ENCODE measurements at places on chromosomes 2 and 18.

DNA sequence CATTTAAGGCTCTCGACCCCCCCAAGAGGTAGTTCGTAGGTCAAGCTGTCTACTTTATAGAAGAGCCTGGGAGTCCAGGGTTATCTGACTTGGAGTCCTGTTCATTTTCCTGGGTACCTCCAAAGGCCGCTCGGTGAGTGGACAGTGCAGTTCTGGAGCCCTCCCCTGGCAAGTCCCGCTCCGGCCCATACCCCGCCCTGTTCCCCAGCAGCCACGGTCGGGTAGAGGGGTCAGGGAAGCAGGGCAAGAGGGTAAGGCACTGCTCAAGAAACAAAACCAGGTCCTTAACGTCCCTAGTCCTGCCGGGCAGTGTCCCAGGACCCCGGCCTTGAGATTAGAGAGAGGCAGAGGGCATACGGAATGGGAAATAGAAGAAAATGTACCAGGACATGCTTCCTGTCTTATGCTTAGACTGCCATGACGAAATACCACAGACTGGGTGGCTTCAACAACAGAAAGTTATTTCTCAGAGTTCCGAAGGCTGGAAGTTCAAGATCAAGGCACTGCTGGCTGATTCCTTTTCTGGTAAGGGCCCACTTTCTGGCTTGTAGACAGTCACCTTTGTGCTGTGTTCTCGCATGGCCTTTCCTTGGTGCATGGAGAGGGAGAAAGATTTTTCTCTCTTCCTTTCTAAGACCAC lies 5.4 kb upstream of the HPCAL1 start:
- DNase-seq, result peak; percentile 43

GRCh38 chr2:10987861-10988260 lies 76.1 kb downstream of the KCNF1 start:
- peak; percentile 36 for DNase-seq

DNA sequence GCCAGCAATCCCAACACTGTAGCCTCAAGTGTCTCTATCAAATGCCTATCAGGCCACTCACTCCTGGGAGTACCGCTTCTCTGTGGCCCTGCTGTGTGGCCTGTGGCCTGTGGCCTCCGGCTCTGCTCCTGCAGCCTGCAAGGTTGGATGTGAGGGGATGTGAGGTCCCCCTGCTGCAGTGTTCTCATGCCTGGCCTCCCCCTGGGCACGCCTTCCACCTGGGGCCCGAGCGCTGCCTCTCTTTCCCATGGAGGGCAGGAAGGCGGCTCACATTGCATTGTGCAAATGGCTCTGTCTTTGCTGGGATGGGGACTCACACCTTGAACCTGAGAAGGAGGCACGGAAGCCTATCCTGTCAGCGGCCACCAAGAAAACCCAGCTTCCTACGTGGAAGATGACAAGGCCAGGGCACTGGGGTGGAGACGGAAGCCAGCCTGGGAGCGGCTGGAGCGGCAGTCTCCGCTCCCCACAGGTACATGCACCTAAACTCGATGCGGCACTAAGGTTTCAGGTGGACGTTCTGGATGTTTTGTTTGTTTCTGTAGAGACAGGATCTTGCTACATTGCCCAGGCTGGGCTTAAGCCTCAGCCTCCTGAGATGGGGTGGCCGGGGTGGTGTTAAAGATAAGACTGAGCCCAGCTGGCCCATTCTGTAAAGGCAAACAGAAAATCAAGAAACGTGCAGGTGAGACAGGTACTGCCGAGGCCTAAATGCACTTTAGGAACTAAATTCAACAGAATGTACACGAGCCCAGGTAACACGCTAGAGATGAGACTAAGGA lies 140.1 kb downstream of the HDAC4 start:
- DNase-seq, result no peak

DNA sequence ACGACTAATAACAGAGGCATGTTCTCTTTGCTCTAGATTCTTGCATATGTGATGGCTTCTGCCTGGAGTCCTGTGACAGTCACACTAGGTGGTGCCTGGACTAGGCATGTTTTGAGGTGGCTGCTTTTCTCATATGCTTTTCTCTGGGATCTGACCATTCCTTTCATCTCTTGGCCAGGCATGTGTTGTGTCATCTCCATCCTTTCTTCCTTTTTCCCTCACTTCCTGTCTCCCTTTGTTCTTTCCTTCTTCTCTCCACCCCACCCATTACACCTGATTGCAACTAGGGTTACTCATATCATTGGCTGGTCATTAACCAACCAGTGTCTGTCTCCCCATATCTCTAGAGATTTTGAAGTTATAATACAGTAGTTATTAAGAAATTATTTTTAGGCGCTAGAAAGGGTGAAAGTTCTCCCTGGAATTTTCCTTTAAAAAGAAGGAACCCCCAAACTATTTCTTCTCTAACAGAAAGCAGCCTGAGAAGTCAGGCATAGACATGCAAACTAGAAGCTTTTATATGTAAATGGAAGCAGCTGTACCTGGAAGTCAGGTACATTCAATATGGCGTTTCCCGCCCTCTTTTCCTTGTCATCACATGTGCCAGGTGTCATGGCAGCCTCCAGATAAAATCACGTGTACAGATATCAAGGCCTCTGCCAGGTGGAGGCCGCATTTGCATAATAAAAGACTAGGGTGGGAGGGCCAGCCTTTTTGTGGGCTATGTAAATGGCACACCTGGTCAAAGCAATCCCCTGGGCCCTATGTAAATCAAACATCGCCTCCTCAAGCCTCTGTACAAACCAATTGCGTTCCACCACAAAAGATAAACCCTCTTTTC lies 220.4 kb upstream of the MEX3C start:
- DNase-seq, result no peak

- DNase-seq, result no peak
Measured at GRCh38 chr2:161384864-161385263, 31.2 kb upstream of the TBR1 start.

- DNase-seq, result no peak
Measured at GRCh38 chr18:59484131-59484530, 125.1 kb upstream of the LMAN1 start.

GRCh38 chr2:223010641-223011040 lies 41.3 kb upstream of the KCNE4 start:
- DNase-seq, result peak; percentile 92

DNA sequence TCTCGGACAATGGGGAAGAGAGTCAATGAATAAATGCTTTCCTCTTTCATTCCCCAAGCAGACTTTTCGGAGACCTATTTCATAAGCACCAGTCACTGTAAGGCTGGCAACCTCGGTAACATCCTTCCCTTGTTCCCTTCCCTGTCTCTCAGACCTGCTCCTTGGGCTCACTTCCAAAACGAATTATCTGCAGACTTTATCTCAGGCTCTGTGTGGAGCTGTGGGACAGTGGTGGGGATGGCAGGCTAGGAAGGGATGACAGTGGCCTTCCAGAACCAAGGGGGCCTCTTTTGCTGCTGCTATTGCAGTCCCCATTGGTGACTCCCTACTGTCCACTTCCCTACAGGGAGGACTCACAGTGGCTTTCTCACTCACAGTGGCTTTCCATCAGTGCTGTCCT lies 185.6 kb upstream of the MEX3C start:
- DNase-seq, result no peak

DNA sequence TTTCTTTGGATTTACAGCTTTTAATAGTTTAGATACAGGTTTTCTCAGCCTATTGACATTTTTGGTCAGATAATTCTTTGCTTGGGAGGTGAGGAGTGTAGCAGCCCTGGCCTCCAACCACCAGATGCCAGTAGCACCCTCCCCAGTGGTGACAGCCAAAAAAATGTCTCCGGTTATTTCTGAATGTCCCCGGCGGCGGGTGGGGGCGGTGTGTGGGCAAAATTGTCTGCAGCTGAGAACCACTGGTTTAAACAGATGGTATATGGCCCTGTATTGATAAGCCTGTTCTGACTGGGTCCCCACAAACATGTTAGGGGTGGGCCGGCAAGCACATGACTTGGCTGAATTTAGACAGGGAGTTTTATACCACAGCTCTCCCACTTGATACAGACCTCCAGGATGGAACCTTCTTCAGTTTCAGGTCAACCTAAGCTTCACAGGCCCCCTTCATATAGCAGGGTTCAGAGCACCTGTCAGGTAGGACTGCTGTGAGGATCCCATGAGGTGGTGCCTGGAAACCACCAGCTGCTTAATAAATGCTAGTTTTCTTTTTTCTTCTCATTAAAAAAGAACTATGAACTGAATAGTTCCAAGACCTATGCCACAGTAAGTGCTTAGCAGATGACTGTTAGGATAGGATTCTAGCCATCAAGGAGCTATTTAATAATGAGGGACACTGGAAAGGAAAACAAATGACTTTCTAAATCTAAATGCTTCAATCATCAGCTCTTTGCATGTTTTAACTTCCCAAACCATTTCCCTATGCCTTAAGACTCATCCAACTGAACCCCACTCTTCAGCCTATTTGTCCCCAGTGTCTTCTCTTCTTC lies 18.1 kb downstream of the LPIN2 start:
- no peak for DNase-seq

DNA sequence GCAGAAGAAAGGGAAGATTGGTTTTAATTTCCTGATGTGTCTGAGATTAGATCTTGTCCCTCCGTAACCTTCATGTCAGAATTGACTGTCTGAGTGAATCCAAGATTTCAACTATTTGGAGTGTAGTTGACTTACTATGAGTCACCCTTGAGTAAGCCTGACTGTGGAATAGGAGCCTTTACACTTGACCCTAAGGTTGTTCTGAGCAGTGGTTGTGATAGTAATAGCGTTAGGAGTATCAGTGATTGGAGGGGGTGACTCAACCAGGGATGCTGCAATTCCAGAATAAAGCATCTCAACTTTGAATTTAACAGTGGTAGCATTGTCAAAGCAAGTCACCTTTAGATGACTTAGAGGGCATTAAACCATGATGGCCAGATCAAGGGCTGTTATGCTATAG lies 979.5 kb upstream of the FAM98A start:
- no peak for DNase-seq

- DNase-seq, result no peak
Measured at GRCh38 chr2:70574618-70575017, 21.0 kb upstream of the TGFA start.

GRCh38 chr2:182166406-182166805 lies 180.8 kb downstream of the PPP1R1C start:
- no peak for DNase-seq

GRCh38 chr18:54239091-54239490 lies 14.6 kb upstream of the MBD2 start:
- no peak for DNase-seq

DNA sequence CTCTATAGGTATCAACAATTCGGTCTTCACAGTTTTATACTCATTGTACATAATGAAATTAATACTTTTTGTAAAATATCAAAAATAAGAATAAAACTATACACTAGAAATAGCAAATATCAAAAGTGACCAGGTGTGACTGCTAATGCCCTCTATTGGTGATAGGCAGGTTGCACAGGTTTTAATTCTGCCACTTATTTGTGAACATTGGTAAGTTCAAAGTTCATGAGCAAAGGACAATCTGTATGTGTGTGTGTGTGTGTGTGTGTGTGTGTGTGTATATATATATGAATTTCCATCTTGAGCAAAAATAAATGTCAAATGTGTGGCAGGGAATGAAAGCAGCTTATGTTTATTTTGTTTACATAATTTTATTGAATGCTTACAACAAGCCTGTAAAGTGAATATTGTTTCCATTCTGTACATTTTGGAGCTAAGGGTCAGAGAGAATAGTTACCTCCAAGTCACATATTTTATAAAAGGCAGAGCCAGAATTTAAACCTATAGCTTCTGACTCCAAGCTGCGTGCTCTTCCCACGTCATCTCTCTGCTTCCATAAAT lies 537.4 kb downstream of the CPS1 start:
- peak; percentile 44 for DNase-seq

DNA sequence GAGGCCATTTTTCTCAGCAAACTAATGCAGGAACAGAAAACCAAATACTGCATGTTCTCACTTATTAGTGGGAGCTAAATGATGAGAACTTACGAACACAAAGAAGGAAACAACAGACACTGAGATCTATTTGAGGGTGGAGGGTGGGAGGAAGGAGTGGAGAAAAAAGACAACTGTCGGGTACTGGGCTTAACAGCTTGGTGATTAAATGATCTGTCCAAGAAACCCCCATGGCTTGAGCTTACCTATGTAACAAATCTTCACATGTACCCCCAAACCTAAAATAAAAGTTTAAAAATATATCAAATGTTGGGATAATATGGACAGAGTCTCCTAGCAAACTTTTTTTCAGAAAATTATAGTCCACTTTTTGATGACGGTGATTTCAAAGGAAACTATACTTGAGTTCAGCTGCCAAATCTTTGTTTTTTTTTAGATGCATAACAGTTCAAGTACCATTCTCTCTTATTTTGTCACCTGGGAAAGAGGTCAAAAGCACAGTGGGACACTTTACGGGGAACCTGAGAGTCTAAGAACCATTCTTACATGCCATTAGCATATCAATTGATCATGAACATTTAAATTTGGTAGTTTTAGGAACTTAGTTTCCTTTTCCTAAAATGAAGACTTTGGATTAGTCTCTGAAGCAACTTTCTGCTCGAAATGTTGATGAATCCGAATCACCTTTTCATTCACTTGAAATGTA lies 835.0 kb downstream of the NRXN1 start:
- DNase-seq, result no peak

DNA sequence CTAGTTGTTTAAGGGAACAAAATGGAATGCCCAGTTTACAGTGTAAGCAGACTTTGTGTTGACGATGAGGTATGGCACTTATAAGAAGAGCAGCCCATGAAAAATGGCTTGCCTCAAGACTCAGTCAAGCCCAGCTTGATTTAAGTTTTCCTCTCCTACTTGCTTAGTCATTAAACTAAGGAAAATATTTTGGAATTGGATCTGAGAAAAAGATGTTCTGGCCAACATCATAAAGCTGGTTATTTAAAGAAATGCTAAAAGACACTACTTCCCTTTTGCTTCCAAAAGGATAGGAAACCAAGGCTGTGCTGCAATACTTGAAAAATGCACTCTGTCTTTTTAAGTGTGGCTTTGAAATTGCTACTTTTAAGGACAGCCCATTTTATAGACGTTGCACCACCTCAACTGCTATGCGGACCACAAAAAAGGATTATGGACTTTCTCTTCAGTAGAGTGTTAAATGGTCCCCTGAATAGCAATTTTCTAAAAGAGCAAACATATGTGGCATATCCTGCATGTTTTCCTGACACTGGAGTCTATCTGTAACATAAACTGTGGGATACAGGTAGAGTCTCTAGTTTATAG lies 32.1 kb downstream of the CCDC141 start:
- no peak for DNase-seq

DNA sequence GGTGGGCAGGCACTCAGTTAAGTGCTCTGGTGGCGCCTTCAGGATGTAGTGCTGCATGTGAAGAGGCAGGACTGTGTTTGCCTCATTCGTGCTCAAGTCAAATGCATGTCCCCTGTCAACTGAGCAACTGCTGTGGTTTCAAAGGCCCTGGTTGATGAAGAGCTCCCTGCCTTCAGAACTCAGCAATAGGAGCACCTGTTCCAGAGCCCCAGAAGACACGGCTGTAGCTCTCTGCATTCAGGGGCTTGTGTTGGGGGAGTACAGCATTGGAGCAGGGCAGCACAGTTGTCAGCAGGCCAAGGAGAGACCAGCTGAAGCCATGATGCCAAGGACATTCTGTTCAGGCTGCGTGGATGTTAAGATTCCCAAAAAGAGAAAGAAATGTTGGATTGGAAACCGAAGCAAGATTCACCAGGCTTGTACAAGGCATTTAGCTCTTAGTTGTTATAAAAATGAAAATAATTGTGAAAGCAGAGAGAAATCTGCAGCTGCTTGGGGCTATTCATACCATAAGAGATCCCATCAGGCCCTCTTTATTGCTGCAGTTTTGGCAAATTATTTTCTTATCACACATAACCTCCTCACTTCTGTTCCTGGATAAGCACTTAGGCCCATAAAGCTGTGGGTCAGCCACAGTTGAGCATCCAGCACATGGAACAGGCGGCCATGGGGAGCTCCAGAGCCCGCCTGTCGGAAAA lies 252.4 kb upstream of the ZNF521 start:
- no peak for DNase-seq
